ENCODE measurements at places on chromosomes 2 and 18.

DNA sequence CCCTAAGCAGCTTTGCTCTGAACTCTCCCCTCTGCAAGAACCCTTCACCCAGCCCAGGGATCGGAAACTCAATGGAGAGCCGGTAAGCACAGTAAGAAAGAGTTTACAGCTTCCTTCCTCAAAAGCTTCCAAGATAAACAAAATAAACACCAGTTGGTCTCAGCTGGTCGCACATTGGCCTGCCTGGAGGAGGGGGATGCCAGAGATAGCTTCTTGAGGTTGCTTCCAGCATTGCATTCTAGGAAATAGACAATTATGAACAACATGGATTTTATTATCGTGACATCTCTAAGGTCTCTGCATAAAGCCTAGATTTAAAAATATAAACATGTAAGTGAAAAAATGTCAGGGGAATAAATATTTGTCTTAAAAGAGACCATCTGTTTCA is 141.5 kb upstream of the PKDCC start:
- DNase-seq, result no peak

GRCh38 chr2:239828192-239828972 is 196.8 kb downstream of the NDUFA10 start:
- no peak for DNase-seq

DNA sequence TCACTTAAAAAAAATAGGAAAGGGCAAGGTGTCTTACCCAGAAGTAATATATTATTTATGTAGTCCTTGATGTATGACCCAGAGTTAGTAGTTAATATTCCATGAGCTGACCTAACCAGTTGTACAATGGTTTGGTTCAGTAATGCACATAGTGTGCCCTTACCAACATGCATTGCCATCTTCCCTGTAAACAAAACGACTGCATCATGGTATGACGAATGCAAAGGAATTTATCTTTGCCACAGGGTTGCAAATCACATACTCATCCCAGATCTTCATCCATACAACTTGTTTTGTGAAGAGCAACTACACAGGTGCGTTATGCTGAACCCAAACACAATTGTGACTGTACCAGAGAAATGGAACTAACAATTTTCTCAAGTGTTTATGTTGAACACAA is 68.9 kb upstream of the ZSWIM2 start:
- DNase-seq, result no peak

DNA sequence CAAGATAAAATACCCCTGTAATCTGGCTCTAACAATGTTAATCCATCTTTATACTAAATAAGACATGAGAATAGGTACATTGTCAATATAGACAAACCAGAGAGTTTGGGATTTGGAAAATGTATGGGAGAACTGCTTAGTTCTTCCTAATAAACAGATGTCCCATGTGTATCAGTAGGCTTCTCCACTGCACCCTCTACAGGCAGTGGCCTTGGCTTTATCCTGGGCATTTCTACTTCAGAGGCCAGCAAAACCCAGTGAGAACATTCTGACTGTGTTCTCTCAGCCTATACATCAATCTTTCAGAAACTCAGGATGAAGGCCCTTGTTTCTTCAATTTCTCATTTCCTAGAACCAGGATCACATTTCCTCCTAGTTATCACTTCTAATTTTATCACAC is 1167.5 kb upstream of the ACVR2A start:
- no peak for DNase-seq

DNA sequence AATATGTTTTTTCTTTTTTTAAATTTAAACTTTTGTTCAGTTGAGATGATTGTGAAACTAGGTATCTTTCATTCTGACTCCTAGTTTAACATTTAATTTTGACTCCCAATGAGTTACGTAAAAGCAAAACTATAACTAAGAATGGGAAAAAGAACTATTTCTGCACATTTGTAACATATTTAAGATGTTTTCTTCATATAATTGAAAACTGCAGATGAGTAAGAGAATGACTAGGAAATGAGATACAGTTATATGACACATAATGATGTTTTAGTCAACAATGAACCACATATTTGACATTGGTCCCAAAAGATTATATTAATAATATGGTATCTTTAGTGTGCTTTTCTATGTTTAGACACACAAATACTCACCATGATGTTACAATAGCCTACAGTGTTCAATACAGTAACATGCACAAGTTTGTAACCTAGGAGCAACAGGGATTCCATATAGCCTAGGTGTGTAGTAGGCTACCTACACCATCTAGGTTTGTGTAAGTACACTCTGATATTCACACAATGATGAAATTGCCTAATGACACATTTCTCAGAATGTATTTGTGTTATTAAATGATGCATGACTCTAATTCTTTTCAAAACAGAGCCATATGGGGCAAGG is 12.6 kb downstream of the ERMN start:
- DNase-seq, result no peak

- DNase-seq, result no peak
Measured at GRCh38 chr2:159711562-159712142, 654 bp upstream of the MARCHF7 start.

DNA sequence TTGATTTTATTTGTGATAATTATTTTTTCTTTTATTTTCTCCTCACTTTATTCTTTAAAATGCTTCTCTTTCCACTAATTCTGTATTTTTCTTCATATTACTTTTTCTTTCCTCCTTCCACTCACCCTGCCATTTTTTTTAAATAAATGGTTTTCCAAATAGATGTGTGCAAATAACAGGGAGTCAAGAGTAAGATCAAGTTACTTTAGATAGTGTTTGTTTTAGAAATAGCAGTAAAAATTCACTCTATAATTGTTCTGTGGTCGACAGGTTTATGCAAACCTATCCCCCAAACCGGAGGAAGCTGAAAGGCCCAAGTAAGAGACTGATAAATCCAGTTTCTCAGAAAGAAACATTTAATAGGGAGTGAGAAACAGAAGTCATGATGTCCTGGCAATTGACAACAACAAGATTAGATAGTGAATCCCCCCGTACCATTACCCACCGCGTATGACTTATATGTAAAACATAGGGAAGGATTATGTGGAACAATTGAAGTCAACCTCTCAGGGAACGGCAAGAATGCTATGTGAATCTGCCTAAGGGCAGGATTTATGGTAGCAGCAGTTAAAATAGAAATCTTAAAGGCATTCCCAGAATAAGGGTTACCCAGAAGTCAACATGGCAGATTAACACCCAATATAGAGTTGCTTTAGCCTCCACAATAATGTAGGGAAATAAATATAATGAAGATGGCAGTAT is 75.5 kb downstream of the KYNU start:
- DNase-seq, result no peak

GRCh38 chr18:8480506-8481328 is 128.5 kb upstream of the RAB12 start:
- no peak for DNase-seq

- no peak for DNase-seq
Measured at GRCh38 chr2:163686289-163686688, 49.5 kb downstream of the FIGN start.

DNA sequence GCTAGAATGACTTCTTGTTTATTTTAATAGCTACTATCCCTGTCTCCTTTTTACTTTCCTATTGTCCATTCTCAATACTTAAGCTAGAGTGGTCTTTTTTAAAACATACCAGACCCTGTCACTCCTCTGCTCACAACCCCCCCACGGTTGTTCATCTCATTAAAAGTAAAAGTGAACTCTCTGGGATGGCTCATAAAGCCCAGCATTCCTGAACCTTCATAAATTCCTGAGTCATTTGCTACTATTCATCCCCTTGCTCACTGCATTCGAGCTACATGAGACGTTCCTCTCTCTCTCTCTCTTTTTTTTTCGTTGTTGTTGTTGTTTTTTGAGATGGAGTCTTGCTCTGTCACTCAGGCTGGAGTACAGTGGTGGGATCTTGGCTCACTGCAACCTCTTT is 148.7 kb upstream of the DSEL start:
- no peak for DNase-seq

DNA sequence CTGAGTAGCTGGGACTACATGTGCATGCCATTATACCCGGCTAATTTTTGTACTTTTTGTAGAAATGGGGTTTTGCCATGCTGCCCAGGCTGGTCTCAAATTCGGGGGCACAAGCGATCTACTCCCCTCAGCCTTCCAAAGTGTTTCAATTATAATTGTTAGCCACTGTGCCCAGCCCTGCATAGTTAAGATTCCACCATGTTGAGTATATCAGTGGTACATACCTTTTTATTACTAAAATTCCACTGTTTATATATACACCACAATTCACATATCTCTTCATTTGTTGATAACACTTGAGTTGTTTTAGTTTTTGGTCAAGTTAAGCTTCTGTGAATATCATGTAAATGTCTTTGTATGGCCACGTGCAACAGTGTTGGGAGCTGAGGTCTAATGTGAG is 12.8 kb upstream of the FMNL2 start:
- no peak for DNase-seq

DNA sequence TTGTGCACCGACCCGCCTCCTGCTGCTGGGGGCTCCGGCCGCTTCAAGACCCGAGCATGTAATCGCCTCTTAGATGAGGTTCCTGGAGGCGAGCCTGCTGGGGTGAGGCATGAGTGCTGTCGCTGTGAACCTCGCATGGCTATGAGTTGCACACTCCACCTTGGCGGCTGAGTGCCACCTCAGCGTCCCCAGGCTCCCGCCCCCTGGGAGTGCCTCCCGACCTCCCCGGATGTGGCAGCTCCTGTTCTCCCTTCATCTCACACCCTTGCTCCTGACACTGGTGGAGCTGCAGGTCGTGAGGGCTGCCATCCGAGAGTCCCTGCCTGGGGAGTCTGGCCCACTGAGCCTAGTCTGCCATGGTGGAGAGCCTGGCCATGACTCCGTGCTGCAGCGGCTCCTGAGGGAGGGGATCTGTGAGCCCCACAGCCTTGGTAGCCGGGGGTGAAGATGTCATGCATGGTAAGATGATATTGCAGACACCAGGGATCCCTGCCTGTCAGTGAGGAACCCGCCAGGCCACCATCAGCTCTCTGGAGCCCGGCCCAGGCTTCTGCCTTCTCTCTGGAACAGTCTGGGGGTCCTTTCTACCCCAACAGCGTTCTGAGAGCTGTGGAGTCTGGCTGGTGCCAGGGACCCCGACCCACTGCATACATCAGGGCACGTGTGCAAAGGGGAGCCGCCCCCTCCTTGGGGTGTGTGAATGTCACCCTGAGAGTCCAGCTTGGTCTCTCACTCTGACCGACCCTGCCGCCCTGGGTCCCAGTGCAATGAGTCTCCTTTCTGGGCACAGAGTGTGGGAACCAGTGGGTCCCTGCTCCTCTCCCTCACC is 61.6 kb upstream of the HS6ST1 start:
- DNase-seq, result no peak

DNA sequence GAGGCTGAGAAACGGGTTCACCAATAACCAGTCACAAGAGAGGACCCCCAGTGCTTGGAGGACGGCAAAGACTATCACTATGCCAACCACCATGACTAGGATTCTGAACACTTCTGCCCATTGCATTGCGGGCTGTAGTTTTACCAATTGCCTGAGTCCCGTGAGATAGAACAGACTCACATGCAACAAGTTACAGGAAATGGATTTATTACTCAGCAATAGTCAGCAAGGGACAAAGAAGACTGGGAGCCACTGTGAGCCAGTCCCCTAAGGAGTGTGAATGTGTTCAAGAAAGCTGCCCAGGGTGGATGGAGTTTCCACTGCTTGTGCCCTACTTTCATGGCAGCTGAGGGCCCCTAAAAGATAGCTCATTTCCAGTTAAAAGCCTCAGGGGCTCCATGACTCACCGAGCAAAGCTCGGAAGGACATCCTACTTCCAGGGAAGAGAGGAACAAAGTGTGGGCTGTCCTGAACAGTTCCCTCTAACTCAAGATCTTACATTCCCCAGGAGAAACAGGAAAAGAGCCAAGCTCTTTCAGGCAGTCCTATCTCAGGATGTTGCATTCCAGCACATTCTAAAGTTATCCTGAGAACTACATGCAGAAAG is 54.4 kb downstream of the SLC4A3 start:
- no peak for DNase-seq

DNA sequence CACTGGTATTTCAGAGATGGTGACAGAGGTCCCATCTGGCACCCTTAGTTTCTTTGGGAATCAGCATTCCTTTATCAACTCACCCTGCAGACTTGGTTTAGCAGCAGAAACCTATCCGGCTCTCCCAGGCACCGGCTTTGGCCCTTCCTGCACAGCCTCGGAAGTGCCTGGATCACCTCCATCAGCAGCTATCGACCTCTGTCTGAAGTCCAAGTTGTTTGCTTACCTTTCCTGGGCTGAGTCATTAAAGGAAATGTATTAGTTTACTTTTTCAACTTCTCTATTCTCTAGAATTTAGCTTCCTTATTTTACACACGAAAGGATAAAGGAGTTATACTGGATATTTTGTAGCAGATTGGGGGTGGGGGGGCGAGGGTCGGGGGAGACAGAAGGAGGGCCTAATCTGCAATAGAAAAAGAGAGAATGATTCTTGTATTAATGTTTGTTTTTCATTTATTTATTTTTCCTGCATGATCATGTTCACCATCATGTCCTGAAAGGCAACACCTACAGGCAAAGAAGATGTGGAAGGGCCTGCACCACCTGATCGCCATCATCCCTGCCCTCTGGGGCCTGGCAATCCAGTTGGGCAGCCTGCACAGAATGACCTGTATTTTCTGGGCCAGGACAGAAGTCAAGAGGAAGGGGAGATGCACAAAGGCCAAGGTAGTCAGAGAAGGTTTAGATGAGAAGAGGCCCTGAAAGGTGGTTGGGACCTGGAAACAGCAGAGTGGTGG is 22.1 kb upstream of the MAT2A start:
- no peak for DNase-seq

- no peak for DNase-seq
Measured at GRCh38 chr2:217436386-217436785, 566.4 kb downstream of the TNS1 start.

DNA sequence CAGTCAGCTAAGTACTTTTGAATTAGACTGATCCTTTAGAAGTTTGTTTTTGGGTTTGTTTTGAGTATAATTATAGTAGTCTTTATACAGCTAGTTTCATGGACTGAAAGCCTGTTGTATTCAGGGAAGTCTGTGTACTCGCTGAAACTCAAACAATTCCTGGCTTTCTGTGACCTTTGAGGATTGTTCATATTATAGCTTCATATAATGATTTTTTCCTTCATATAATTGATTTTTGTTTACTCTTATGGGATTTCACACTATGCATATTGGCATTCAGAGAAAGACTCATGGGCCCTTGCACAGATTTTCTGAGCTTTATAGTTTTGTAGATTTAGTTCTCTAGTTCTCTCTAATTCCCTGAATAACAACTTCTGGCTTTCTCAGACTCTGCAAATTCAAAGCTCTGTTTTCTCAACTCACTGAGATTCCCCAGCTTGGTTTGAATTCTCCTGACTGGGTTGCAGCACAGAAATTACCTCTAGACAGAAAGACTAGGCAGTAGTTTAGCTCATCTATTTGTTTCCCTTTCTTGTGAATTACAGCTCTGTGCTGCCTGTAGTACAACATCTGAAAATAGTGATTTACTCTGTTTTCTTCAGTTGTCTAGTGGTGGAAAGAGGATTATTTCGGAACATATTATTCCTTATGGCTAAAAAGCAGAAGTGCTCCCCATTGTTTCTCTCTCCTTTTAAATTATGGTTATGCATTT is 495.9 kb upstream of the CNTNAP5 start:
- no peak for DNase-seq

GRCh38 chr2:62904344-62904743 is 146.3 kb upstream of the OTX1 start:
- DNase-seq, result no peak
